ENCODE measurements at places on chromosomes 5 and 9. TPM values are rescaled to one million over a fixed set of nuclear protein-coding genes. Genes with fewer than 3 reads are reported as not detected.

Gene TMEM252
- not detected for total RNA-seq

Gene CNTNAP3
- not detected for total RNA-seq

Gene RASGRF2
- 12.5 TPM for total RNA-seq

Gene ACTBL2
- total RNA-seq, result not detected

Gene AHRR
- 17.8 TPM for total RNA-seq

Gene SLC45A2
- total RNA-seq, result not detected

Gene PCDHB2
- 7.6 TPM for total RNA-seq

Gene TNC
- 37.6 TPM for total RNA-seq

Gene ADAMTSL2
- total RNA-seq, result not detected

GRCh38 chr9:98760231-98760630, 36.1 kb downstream of the ANKS6 start:
- DNase-seq, result no peak

DNA sequence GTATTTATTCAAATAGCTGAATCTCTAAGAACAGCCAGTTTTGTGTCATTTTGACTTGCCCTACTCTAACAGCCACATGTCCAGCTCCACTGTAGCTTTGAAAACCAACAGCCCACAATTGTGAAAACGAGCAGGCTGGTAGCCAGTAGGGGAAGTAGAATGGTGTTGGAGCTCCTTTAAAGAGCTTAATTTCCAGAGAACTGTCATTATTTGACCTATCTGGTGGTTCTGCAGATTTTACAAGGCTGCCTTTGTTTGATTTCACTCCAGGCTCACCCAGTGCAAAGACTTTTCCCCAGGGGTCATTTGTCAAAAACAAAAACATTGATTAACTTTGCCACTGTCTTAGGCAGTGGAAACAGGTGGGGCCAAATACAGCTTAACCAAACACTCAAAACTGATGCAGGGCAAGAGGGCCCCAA, 3.2 kb upstream of the PJA2 start:
- DNase-seq, result no peak

- no peak for DNase-seq
These were observed 4.1 kb downstream of the TESK1 start for GRCh38 chr9:35609001-35609819.

- no peak for DNase-seq
These were observed 26.7 kb downstream of the NCBP1 start for GRCh38 chr9:97660340-97660739.

GRCh38 chr9:122090981-122091380, 2.1 kb downstream of the TTLL11 start:
- DNase-seq, result no peak

- DNase-seq, result no peak
These were observed 281.3 kb downstream of the HCN1 start for GRCh38 chr5:45414620-45415573.

DNA sequence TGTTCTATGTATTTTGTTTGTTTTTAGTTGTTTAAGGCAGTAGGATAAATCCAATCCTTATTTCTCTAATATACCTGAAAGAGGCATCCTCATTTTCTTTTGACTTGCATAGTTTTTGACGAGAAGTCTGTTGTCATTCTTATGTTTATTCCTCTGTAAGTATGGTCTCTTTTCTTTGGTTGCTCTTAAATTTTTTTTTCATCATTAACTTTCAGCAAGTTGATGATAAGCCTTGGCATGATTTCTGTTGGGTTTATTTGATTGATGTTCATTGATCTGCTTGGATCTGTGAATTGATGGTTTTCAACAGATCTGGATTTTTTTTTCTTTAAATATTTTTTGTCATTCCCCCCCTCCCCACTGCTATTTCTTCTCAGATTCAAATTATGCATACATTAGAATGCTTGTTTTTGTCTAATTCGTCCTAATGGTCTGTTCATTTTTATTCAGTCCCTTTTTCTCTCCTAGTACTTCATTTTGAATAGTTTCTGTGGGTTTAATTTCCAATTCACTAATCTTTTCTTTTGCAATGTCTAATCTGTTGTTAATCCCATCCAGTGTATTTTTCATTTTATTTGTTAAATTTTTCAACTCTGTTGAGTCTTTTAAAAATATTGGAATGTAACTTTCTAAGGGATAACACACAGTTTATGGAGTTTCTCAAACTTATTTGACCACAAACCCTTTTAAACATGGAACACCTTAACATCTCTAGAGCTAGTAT, 495.9 kb downstream of the CSNK1G3 start:
- no peak for DNase-seq

DNA sequence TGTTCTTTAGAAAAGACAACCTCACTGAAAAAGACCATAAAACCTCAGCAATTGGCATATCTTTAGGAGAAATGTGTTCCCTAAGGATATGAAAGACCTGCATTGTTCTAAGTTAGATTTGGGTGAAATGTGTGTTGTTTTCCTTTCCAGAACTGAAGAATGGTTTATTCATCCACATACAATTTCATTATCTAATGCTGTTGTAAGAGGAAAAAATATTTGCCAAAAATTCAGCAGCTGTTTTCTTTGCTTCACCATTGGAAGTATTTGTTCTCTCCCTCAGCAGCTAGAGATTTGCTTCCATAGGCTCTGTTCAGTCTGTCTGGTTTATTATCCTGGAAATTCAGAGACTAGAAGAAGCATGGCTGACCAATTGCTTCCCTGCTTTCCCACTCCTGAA, 150.9 kb downstream of the ISOC1 start:
- no peak for DNase-seq

GRCh38 chr5:123720955-123721354, 209.0 kb downstream of the CSNK1G3 start:
- DNase-seq, result peak; percentile 26

DNA sequence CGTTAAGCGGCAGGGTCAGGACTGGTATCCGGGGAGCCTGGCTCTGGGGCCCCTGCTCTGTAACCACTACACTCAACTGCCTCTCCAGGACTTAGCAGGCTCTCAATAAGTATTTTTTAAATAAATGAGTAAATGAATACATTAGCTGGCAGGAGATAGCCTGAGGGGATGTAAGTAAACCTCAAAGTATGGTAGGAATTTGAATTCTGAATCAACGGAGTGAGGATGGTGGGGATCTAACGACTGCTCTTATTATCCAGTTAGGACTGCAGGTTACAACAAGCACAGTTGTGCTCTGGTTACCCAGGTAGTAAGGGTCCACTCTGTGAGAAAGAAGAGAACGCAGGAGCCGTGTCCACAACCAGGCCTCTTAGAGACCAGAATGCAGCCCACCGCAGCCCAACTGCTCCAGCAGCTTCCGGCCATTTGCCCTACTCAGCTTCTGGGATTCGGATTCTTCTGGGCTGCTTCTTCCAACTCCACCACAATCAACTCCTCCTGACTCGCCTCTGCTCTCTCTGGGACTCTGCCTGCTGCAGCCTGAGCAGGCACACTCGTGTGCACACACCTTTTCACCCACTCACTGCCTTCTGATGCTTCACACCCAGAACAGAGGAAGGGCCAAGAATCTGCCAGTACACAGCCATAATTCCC, 52.6 kb downstream of the MED27 start:
- DNase-seq, result peak; percentile 49

- DNase-seq, result no peak
These were observed 202.0 kb upstream of the NR3C1 start for GRCh38 chr5:143605403-143606005.

DNA sequence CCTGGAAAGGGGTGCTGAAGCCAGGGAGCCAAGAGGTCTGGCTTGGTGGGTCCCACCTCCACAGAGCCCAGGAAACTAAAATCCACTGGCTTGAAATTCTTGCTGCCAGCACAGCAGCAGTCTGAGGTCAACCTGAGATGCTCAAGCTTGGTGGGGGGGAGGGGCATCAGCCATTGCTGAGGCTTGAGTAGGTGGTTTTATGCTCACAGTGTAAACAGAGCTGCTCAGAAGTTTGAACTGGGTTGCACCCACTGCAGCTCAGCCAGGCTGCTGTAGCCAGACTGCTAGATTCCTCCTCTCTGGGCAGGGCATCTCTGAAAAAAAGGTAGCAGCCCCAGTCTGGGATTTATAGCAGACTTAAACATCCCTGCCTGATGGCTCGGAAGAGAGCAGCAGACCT, 55.5 kb upstream of the FBXL17 start:
- DNase-seq, result no peak
